ENCODE measurements at places on chromosomes 13 and 19. TPM values are rescaled to one million over a fixed set of nuclear protein-coding genes. Genes with fewer than 3 reads are reported as not detected.

Gene LAIR1
- 0.05 TPM for total RNA-seq

Gene ZNF844
- 8.6 TPM for total RNA-seq

Gene RNF225
- 1.6 TPM for total RNA-seq

Gene C1QTNF9B
- total RNA-seq = not detected

Gene ZNF709
- 4.0 TPM for total RNA-seq

Gene ZNF570
- total RNA-seq = 10.1 TPM

Gene TMEM59L
- total RNA-seq = 2.4 TPM

Gene SRRM5
- 0.10 TPM for total RNA-seq

DNA sequence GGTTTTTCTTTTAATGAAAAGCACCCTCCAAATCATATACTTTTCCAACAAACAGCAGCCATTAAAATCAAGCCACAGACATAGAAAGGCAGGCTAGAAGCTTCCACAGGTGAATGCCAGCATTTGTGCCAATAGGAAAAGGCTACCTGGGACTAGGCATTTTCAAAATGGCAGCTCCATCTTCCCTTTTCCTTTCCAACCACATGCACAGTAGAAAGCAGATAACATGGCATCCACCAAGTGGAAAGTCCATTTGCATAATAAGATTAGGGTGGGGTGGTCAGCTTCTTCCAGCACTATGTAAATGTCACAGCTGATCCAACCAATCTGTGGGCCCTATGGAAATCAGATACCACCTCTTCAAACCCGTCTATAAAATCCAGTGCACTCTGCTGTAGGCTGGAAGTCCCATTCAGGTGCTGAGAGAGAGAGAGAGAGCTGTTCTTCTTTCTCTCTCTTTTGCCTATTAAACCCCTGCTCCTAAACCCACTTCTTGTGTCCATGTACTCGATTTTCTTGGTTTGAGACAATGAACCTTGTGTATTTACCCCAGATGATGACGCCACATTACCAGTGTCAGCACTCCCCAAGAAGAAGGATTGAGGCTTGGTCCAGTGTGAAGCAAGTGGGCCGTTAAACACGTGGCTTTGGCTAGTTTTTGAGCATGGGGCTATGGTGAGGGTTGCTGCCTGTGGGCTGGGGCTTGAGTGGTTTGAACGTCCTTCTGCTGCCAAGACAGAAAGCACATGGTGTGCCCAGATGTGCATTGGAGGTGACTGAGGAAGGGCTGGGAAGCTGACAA, 24.2 kb upstream of the IGFL1 start:
- no peak overlapping the region for H3K4me3 ChIP-seq
- H3K27me3 ChIP-seq = no peaks in the 10 kb centered on the region
- DNase-seq = no peak
- H3K27ac ChIP-seq = no peak overlapping the region
- no peaks in the 10 kb centered on the region for H3K4me1 ChIP-seq

- DNase-seq = no peak
- H3K4me3 ChIP-seq = no peak overlapping the region
- H3K4me1 ChIP-seq = no peaks in the 10 kb centered on the region
- H3K36me3 ChIP-seq = no peaks in the 10 kb centered on the region
- no peak overlapping the region for H3K27ac ChIP-seq
- no peaks in the 10 kb centered on the region for H3K27me3 ChIP-seq
These were observed 261.7 kb downstream of the MTUS2 start for GRCh38 chr13:29081697-29082440.

GRCh38 chr19:28619816-28620429, 593.0 kb downstream of the UQCRFS1 start:
- H3K4me3 ChIP-seq = no peak overlapping the region
- DNase-seq = no peak
- H3K4me1 ChIP-seq = no peaks in the 10 kb centered on the region
- H3K27me3 ChIP-seq = no peaks in the 10 kb centered on the region
- H3K27ac ChIP-seq = no peak overlapping the region

GRCh38 chr19:40231544-40232424, 5.3 kb upstream of the CCNP start:
- peaks cover 34% of the 10 kb centered on the region for H3K36me3 ChIP-seq
- DNase-seq = no peak
- H3K27ac ChIP-seq = peak overlapping the region; percentile 35
- H3K27me3 ChIP-seq = peaks cover under 1% of the 10 kb centered on the region
- no peak overlapping the region for H3K4me3 ChIP-seq
- peaks cover 35% of the 10 kb centered on the region for H3K4me1 ChIP-seq

DNA sequence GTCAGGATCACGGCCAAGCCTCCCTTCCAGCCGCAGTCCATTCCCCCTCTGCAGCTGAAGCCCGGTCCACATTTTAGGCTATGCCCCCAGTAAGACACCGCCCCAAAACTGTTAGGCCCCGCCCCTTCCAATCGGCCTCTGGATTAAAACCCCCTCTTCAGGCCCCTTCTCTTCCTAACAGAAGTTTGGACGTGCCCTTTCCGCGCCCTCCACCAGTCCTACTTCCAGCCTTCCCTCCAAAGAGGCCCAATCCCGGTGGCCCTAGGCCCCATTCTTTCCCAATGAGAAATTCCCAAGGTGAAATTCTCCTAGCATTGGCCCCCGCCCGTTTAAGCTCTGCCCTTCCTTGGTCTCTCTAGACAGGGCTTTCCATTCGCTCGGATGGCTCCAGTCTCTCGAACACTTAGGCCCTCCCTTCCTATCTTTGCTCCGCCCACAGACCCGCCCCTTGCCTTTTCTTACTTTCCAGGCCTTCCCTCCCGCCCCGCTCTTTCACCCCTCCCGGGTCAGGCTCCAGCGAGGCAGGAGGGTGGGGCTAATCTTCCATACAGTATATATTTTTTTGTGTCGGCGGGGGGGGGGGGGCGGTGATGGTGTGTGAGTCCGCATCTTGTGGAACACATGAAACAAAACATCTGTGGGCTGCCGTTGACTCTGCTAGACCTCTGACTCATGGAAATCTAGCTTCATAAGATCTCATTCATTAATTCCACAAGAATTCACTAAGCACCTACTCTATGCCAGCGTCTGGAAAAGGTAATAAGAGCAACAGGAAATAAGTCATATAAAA, 13.6 kb downstream of the LTBP4 start:
- DNase-seq = no peak
- H3K27me3 ChIP-seq = no peaks in the 10 kb centered on the region
- H3K4me3 ChIP-seq = no peak overlapping the region
- H3K36me3 ChIP-seq = no peaks in the 10 kb centered on the region

- no peak for DNase-seq
- no peaks in the 10 kb centered on the region for H3K36me3 ChIP-seq
- peak within 1 kb of the TSS; percentile 39 for H3K4me3 ChIP-seq
- H3K27ac ChIP-seq = no peak within 1 kb of the TSS
These were observed at the start of gene NOVA2 for GRCh38 chr19:45973553-45974338. Gene NOVA2, minus strand, starts transcription at chr19:45973865. Its CDS starts 514 bp downstream, at chr19:45973351.

GRCh38 chr13:109516186-109516585, 270.2 kb downstream of the IRS2 start:
- no peaks in the 10 kb centered on the region for H3K27me3 ChIP-seq
- no peak overlapping the region for H3K27ac ChIP-seq
- DNase-seq = no peak
- H3K4me1 ChIP-seq = no peaks in the 10 kb centered on the region

- peaks cover 8% of the 10 kb centered on the region for H3K36me3 ChIP-seq
- DNase-seq = no peak
- peaks cover 14% of the 10 kb centered on the region for H3K4me1 ChIP-seq
- no peaks in the 10 kb centered on the region for H3K27me3 ChIP-seq
- no peak overlapping the region for H3K4me3 ChIP-seq
These were observed 41.2 kb upstream of the ZNF527 start for GRCh38 chr19:37329686-37330085.

- no peak overlapping the region for H3K4me3 ChIP-seq
- H3K36me3 ChIP-seq = no peaks in the 10 kb centered on the region
- DNase-seq = no peak
- H3K27me3 ChIP-seq = no peaks in the 10 kb centered on the region
- peak overlapping the region; percentile 79 for H3K27ac ChIP-seq
- H3K4me1 ChIP-seq = peaks cover 24% of the 10 kb centered on the region
These were observed 530.9 kb downstream of the MYO16 start for GRCh38 chr13:109160357-109160756.

DNA sequence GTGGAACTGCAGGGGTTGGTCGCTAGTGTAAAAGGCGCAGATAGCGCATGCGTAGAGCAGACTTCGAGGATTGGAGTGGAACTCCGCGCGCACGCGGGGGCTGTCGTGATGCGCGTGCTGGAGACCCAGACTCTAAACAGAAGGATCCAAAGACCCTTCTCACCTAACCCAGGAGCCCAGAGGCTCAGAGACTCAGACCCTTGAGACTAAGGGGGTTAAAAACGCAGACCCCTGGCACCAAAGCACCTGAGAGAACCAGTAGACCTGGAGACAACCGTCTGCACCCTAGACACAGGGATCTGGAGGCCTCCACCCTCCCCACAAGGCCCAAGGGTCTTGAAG, 567 bp upstream of the CTU1 start:
- DNase-seq = no peak
- H3K36me3 ChIP-seq = no peaks in the 10 kb centered on the region
- 0 out of 2 replicates have a peak, but pooled peaks cover 3% of the 10 kb centered on the region for H3K4me1 ChIP-seq
- H3K27ac ChIP-seq = peak overlapping the region; percentile 78
- H3K4me3 ChIP-seq = peak overlapping the region; percentile 76

DNA sequence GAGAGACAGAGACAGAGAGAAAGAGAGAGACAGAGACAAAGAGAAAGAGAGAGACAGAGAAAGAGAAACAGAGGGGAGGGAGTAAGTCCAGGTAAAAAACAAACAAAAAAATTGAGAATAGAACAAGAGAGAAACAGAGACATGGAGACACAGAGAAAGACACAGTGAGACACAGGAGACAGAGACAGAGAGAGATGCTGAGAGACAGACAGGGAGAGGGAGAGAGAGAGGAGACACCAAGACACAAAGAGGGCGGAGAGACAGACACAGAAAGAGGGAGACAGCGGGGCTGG, 5.8 kb upstream of the PROZ start:
- no peaks in the 10 kb centered on the region for H3K36me3 ChIP-seq
- peak overlapping the region; percentile 64 for H3K4me3 ChIP-seq
- no peak for DNase-seq
- no peaks in the 10 kb centered on the region for H3K4me1 ChIP-seq

GRCh38 chr13:75760131-75761021, 124.2 kb downstream of the LMO7 start:
- DNase-seq = no peak
- no peaks in the 10 kb centered on the region for H3K36me3 ChIP-seq
- peaks cover 2% of the 10 kb centered on the region for H3K4me1 ChIP-seq
- no peak overlapping the region for H3K27ac ChIP-seq
- no peaks in the 10 kb centered on the region for H3K27me3 ChIP-seq
- H3K4me3 ChIP-seq = no peak overlapping the region

GRCh38 chr19:19381007-19381926, 24.2 kb upstream of the GATAD2A start:
- H3K27me3 ChIP-seq = no peaks in the 10 kb centered on the region
- H3K27ac ChIP-seq = no peak overlapping the region
- H3K4me3 ChIP-seq = no peak overlapping the region
- no peaks in the 10 kb centered on the region for H3K4me1 ChIP-seq
- peaks cover 3% of the 10 kb centered on the region for H3K36me3 ChIP-seq
- no peak for DNase-seq

DNA sequence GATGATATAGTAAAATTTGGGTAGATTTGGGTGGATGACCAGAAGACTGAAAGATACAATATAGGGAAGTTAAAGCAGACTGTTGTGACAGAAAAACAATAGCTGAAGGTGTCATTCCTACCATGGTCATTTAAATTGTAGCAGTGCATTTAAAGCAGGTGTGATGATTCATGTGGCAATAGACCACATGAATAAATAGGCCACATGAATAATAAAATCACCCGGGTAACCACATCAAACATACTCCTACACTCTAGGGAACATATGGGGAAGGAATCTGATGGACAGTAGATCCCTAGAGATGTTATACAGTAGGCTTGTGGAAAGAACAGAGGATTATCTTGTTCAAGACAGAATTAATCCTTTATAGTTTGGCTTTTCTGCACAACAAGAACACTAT, 392.6 kb downstream of the SLITRK5 start:
- no peaks in the 10 kb centered on the region for H3K4me1 ChIP-seq
- no peak overlapping the region for H3K27ac ChIP-seq
- no peak overlapping the region for H3K4me3 ChIP-seq
- no peak for DNase-seq
- no peaks in the 10 kb centered on the region for H3K36me3 ChIP-seq

DNA sequence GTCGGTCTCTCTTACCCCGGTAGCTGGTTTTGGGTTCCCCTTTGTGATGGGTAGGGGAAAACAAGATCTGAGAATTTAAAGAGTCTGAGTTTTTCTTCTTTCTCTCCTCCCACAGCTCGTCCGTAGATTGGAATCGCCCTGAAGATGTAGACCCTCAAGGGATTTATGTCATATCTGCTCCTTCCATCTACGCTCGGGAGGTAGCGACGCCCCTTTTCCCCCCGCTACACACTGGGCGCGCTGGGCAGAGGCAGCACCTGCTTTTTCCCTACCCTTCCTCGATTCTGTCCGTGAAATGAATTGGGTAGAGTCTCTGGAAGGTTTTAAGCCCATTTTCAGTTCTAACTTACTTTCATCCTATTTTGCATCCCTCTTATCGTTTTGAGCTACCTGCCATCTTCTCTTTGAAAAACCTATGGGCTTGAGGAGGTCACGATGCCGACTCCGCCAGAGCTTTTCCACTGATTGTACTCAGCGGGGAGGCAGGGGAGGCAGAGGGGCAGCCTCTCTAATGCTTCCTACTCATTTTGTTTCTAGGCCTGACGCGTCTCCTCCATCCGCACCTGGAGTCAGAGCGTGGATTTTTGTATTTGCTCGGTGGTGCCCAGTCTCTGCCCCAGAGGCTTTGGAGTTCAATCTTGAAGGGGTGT, 7.1 kb upstream of the SELENOV start:
- H3K4me1 ChIP-seq = peaks cover 21% of the 10 kb centered on the region
- peak overlapping the region; percentile 81 for H3K27ac ChIP-seq
- no peaks in the 10 kb centered on the region for H3K27me3 ChIP-seq
- peak overlapping the region; percentile 58 for H3K4me3 ChIP-seq

GRCh38 chr19:13670846-13671245, 93.5 kb upstream of the MRI1 start:
- no peak overlapping the region for H3K27ac ChIP-seq
- DNase-seq = no peak
- H3K4me3 ChIP-seq = no peak overlapping the region
- no peaks in the 10 kb centered on the region for H3K36me3 ChIP-seq

DNA sequence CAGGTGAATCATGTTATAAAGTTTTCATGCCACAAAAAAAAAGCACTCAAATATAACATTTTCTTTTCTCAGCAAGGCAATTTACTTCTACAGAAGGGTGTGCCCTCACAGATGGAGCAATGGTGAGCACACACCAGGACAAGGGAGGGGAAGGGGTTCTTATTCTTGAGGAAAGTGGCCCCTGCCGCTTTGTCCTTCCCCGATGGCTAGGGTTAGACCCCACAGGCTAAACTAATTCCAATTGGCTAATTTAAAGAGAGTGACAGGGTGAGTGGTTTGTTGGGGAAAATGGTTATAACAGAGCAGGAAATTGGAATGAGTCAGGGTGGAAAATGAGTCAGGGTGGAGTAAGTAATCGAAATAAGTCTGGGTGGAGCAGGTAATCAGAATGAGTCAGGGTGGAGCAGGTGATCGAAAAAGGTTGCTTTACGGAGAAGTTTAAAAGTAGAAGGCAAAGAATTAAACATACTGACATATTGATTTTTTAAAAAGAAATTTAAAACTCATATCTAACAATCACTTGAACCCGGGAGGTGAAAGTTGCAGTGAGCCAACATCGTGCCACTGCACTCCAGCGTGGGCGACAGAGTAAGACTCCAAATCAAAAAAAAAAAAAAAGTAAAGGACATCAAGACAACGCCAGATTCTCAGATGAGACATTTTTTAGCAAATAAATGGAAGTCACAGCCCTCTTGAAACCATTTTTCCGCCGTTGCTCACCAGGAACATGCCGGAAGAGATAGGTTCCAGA, 813 bp downstream of the ZNF562 start:
- H3K27me3 ChIP-seq = no peaks in the 10 kb centered on the region
- peak overlapping the region; percentile 87 for H3K4me3 ChIP-seq
- DNase-seq = peak; percentile 5
- H3K4me1 ChIP-seq = no peaks in the 10 kb centered on the region

GRCh38 chr19:51794885-51795490, at the start of gene FPR3:
Gene FPR3, plus strand, starts transcription at chr19:51795157. Its CDS starts 28,592 bp downstream, at chr19:51823749.
- no peak within 1 kb of the TSS for H3K4me3 ChIP-seq
- DNase-seq = no peak
- H3K27me3 ChIP-seq = no peaks in the 10 kb centered on the region
